Psoas muscle (tissue), 8 donors: ENCODE measurements at places on chromosomes 6 and 20. TPM values are rescaled to one million over a fixed set of nuclear protein-coding genes. Genes with fewer than 3 reads are reported as not detected.

Gene POPDC3
- polyA plus RNA-seq: 108 TPM

GRCh38 chr6:24757611-24758010 is 17.1 kb upstream of the GMNN start:
- DNase-seq: no peak

DNA sequence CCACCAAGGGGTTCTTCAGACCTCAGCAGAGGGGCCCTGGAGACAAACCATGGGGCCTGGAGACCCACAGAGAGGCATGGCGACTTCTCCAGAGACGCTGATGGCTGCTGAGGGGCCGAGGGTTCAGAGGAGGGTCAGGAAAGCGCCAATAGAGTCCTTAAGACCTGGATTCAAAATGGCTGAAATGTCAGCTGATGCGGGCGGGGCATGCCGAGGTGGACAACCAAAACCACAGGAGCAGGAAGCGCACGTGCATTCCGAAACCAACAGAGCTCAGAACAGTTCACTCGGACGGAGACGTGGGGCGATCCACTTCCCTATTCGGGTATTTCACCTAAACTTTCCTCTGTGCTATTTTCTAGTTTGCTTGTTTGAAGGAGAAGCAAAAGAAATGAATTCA is 99.9 kb upstream of the RIN2 start:
- DNase-seq: no peak

DNA sequence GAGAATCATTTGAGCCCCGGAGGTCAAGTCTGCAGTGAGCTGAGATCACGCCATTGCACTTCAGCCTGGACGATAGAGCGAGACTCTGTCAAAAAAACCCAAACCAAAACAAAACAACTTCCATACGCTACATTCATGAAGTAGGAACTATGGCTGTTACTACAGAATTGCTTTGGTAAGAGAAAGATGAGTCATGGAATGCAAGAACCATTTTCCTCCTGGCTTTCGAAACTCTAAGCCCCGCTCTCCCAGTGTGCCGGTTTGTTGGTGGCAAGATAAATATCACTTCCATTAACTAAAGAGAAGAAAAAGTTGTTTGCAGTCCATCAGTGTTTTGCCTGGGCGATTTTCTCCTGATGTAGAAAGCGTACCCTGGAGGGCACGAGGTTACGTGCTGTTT is 61.3 kb downstream of the ZDHHC14 start:
- DNase-seq: no peak
